Pancreas (tissue), 10 donors: ENCODE measurements at places on chromosomes 2 and 18.

DNA sequence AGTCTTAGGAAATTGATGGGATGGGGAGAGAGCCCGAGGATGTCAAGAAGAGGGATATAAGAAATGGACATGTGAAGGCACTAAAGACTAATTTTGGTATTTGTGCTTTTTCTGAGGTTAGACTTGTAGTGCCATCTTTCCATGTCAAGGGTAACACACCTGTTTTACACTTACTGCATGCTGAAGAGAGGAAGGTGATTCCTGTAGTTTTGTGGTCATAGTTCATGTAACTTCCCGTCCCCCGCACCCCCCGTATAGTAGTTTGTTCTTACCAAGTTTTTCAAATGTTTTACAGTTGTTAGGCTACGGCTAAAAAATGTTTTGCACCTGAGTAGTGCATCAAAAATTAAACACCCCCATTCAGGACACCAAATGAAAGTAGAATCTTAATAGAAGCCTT is 73.8 kb downstream of the CLIP4 start:
- DNase-seq: no peak

- DNase-seq: no peak
Observed at GRCh38 chr2:71690876-71691475, 237.6 kb downstream of the DYSF start.

DNA sequence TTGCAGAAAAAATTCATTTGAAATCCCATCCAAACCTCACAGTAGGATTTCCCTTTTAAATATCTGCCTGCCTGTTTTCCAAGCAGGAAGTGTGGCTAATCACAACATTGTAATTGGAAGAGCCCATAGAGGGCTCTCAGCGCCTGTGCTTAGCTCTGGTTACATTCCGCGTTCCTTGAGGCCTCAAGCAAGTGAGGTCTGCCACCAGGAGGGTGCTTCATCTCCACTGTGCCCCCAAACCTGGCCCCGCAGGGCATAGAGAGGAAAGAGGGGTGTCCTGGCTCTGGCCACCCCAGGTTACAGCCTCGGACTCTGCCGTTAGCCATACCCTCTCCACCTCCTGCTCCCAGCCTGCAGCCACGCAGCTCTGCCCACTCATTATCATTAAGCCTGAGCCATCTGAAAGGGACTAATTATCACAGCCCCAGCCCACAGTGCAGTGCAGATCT is 214.8 kb downstream of the SP3 start:
- no peak for DNase-seq

DNA sequence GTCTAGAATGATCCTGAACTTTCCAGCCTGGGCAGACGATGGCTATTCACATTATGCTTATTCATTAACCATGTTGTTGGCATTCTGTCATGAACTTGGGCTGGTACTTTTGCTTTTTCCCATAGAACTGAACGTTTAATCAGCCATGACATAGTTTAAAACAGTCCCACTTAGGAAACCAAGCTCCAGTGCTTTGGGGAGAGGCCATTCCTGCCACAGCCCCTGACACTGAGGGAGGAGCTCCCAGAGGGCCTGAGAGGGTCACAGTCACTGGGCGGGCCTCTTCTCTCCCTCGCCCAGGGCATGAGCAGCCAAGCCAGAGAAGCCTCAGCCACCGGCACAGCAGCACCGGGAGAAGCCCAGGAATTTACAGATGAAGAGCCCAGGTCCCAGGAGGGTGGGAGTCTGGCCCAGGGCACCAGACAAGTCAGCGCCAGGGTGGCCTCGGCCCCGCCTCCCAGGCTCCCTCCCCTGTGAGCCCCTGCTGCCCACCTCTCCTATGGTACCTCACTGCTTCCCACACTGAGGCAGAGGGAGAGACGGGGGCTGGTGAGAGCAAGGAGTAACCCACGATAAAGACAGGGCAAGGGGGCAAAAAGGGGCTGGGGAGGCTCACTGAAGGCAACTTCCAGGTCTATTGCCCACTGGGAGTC is 33.6 kb downstream of the MAL start:
- no peak for DNase-seq

GRCh38 chr2:85243101-85244072 is 84.4 kb downstream of the TGOLN2 start:
- DNase-seq: peak; percentile 61

- no peak for DNase-seq
Observed at GRCh38 chr2:191082321-191082720, 68.3 kb upstream of the STAT1 start.

- DNase-seq: no peak
Observed at GRCh38 chr2:176085861-176086771, 2.4 kb upstream of the EVX2 start.

DNA sequence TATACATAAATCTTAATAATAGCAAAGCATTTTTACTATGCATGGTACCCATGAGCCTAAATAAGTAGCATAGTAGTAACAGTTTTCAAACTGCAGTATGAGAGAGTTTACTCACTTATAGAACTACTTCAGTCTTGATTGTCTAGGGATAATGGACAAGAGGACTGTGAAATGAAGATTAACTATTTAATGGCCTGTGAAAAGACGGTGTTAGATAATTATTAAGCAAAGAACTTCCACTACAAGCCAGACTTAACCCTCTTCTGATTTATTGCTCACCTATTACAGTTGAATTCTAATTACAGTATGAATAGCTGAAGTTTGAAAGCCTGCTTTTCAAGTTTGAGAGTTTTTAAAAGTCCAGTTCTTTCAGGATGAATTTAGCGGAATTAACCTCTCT is 18.9 kb downstream of the PIK3C3 start:
- no peak for DNase-seq

DNA sequence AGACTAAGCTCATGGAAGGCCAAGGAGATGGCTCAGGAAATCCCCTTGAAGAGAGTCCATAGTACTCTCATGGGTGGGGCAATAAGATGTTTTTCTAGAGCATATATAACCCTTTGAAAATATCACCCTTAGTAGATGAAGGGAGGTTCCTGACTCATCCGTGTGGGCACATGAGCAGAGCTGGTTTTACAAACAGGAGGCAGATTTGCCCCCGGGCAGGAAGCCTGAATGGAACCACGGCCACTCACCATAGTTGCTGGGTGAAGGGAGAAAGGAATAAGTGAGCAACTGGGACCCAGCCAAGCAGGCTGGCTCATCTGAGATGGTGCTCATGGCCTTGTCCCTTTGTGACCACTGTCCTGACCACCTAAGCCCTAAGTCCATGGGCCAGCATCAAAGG is 29.0 kb upstream of the MAPRE3 start:
- no peak for DNase-seq

- no peak for DNase-seq
Observed at GRCh38 chr2:29729401-29729800, 192.0 kb downstream of the ALK start.

DNA sequence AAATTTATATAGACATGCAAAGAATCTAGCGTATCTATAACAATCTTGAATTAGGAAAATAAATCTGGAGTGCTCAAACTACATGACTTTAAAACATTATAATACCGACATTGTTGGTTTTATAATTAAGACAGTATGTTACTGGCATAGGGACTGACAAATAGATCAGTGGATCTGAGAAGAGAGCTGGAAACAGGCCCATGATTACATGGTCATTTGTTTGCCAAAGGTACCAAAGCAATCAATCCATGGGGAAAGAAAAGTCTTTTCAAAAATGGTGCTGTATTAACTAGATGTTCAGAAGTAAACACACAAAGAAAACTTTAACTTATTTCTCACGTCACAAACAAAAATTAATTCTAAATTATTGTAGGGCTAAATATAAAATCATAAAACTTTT is 124.2 kb downstream of the BCL2L11 start:
- DNase-seq: no peak

DNA sequence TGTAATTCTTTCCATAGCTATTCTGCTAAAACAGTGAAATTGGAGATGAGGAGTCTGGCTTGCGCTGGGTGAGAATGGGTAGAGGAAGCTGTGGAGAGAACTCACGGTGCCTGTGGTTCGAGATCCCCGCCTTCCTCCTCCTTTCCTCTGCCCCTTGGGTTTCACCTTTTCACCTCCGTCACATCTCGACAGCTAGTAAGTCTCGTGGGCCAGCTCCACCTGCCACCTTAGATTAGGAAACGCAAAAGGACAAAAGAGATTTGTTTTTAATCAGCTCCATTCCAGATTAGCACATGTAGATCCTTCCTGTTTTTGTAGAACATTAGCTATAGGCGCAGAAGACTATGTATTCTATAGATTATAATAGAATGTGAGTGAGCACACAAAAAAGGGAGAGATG is 20.6 kb downstream of the TRIB2 start:
- no peak for DNase-seq

GRCh38 chr18:23207191-23207955 is 72.1 kb downstream of the CABLES1 start:
- no peak for DNase-seq

DNA sequence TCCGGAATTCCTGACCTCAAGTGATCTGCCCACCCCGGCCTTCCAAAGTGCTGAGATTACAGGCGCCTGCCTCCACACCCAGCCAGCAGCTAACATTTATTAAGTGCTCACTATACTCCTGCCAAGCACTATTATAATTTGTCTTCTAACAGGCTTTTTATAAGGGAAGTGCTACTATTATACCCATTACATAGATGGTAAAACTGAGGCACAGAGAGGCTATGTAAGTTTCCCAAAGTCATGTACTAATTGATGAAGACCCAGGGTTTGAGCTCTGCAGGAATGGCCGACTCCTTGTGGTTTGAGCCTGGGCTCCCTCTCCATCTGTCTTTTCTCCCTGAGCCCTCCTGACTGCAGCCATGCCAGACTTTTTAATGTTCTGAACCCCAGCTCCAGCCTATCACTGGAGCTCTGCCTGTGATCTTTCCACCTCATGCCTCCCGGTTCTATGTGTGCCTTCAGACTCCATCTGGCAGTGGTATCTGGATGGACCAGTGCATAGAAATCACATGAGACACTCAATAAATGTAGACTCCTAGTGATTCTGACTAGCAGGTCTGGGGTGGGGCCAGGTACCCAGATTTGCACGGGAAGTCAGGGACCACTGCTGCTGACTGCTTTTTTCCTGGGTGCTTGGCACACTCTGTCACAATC is 197.1 kb downstream of the NEDD4L start:
- DNase-seq: no peak

- no peak for DNase-seq
Observed at GRCh38 chr2:204770735-204771134, 225.5 kb downstream of the PARD3B start.

DNA sequence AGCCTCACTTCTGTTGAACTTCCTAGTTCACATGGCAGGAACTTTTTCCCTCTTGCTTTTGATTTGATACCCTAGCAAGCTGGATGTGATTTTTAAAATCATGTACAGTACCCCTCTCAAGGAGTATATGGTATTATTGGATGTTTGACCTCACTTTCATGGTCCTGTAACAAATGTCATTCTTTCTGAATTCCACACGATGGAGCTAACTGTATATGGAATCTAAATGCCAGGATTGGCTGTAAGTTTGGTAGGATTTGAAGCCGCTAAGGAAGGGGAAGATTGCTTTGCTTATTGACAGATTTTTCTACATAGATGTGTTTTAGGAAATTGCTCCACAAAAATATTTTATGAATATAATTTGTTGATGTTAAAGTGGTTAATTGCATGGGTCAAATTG is 18.3 kb downstream of the MAIP1 start:
- no peak for DNase-seq

DNA sequence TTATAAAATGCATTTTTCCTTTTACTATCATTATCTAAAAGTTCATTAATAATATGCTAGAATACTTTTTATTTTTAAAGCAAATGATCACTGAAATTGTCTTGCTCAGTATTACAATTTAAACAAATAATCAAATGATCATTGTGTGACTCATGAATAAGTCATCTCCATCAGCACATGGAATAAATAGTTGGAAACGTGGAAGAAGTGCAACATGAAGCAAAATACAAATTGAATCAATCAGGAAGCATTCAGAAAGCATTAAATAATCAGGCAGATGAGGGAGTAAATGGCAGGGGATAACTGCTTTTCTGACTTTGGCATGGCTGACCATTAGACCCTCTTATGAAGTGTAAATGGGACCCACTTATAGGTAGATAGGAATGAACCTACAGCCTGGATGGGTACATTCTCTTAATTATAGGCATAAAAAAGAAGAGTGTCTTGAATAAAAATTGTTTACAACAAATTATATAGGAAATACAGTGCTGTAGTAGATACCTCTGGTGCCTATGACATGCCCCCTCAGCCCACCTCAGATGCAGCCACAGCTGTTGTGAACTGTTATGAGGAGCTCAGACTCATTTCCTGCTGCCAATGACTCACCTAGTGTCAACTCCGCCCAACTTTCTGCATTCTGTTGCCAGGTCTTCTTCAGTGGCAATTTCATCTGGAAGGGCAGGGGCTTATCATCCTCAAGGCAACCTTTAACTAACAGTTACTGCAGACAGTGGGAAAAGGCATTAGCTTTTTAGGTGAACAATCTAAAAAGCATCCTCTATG is 936.0 kb downstream of the TRIB2 start:
- no peak for DNase-seq

GRCh38 chr2:177026253-177026652 is 186.3 kb upstream of the HNRNPA3 start:
- DNase-seq: no peak

- DNase-seq: no peak
Observed at GRCh38 chr18:62037989-62038778, 145.4 kb upstream of the RNF152 start.

GRCh38 chr18:42839408-42839807 is 276.1 kb downstream of the RIT2 start:
- no peak for DNase-seq

GRCh38 chr18:73933685-73934084 is 213.9 kb downstream of the FBXO15 start:
- DNase-seq: no peak

DNA sequence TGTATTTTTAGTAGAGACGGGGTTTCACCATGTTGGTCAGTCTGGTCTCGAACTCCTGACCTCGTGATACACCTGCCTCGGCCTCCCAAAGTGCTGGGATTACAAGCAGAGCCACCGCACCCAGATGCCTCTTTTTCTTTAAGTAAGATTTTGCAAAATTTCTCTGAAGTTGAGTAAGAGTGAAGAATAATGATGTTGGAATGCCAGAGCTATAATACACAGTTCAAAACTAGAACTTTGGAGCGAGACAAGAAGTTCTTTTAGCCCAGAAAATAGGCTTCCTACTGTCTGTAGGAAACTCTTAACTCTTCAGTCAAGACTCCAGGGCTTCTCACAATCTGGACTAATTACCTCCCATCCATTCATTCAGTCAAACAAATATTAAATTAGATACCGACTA is 51.4 kb downstream of the MARCHF4 start:
- DNase-seq: no peak

DNA sequence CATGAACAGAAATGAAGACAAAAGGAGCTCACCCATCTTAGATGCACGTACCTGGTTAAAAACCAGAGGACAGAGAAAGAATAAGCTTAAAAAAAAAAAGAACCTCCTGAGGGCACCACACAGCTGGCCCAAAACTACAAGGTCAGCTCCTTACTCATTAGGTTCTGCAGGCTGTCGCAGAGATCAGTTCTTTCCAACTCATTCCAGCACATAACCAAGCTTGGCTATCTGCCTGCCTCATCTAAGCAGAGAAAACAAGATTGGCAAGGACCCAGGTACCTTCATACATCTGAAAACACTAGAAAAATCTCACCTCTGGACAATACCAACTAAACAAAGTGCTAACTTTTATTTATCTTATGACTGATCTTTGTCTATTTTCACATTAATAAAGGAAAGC is 89.9 kb downstream of the NOL10 start:
- no peak for DNase-seq
